ENCODE measurements at places on chromosomes 1 and 21.

GRCh38 chr1:77412069-77412819 lies 130.4 kb downstream of the AK5 start:
- DNase-seq, result peak; percentile 36

GRCh38 chr1:25758466-25759070 lies 41.4 kb upstream of the SELENON start:
- DNase-seq, result no peak

DNA sequence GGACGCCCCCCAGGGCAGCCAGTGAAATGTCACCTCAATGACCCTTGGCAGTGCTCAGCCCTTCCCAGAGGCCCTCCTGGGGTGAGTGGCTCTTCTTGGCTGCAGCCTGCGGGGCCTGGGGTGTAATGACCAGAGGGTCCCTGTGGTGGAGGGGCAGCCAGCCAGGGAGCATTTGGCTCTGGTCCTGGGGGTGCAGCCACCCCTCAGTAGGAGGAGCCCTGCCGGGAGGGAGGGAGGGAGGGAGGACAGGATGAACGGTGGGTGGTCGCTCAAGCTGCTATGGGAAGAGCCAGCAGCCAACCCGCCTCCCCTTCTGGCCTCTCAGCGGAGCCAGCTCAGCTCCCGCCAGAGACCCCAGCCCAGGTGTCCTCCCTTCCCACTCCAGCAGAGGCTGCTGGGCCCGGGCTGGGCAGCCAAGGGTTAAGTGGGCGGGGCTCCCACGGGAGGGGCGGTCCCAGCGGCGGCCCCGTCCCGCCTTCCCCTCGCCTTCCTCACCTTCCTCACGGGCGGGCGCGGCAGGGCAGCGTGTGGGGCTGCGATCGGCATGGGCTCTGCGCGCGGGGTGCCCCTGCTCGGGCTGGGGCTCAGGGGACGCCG lies 9.0 kb upstream of the PLCH2 start:
- no peak for DNase-seq

- no peak for DNase-seq
These were observed 4.2 kb upstream of the LINGO4 start for GRCh38 chr1:151809290-151809984.

DNA sequence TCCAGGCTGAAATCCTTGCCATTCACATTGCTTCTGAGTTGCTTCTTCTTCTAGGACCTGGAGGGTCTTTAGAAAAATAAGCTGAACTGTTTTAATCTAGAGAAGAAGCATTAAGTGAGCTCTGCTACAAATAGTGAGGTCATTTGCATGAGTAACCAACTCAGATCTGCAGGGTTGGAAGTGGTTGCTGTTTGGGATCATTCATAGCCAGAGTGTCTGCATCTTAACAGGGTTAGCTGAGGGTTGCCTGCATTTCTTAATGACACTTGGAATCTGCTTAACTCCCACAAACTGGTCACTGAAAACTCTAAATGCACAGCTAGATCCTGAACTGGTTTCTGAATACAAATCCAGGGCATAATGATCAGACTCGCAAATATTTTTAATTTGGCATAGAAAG lies 9.9 kb downstream of the CNIH3 start:
- DNase-seq, result no peak

DNA sequence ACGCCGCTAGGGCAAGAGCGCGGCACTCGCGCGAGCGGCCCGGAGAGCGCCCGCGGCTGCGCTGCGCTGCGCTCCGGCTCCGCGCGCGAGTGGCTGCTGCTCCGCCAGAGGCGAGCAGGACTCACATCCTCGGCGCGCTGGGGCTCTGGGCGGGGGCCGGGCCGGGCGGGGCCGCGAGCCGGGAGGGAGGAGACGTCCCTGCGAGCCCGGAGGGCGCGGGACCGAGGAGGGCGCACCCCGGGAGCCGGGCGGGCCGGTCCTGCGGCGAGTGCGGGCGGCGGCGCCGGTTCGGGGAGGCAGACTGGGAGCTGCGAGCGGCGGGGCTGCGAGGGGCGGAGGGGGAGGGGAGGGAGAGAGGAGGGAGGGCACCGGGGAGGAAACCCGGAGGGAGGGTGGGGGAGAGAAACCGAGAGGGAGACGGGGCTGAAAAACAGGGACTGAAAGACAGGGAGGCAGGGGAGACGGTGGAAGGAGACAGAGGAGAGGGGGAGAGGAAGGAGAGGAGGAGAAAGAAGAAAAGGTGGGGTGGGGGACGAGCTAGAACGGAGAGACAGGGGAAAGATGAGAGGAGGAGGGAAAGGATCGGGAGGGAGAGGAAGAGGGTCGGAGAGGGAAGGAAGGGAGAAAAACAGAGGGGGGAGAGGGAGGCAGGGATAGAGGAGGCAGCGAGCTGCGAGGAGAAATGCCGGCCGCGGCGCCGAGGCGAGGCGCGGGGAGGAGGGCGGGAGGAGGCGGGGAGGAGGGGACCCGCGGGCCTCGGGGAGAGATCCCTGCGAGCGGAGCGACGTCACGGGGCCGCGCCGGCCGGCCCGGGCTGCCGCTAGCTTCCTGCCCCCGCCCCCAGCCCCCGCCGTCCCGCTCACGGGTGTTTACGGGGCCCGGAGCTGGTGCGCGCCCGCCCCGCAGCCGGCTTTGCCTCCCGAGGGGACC lies at the start of gene CAMK2N1:
Gene CAMK2N1, minus strand, starts transcription at position 684 of the 930 bp plus-strand sequence. CDS start 831 bp downstream, outside the sequence.
- no peak for DNase-seq

GRCh38 chr1:59898927-59899326 lies 27.6 kb downstream of the CYP2J2 start:
- no peak for DNase-seq

- no peak for DNase-seq
These were observed 218.7 kb downstream of the RERE start for GRCh38 chr1:8598783-8599182.

DNA sequence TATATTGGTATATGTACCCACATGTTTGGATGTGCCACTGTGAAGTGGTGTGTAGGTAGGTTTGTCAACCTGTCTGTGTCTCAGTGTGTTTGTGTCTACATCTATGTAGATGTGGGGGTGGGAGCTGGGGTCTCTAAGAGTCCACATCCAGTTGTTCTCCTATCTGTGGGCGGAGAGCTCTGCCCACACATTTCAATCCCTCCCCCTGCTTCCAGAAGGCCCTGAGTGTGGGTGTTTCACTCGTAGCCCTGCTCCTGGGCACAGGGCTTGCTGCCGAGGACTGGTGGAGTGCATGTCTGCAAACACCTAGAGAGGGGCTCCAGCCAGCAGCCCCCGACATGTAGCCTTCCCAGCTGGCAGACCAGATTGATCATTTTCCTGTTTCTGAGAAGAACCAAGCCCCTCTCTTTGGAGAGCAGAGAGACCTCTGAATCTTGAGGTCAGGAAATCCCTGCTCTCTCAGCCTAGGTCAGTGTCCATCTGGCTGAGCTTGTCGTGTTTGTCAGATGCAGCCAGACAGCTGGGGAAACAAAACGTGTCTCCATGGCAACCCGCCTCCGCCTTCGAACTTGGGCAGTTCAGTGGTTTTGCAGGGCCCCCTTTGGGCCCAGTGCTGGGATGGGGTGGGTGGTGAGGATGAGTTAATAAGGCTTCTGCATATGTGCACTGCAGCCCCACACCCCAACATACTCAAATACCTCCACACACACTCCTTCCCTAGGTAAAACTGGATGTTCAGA lies 31.2 kb upstream of the SYNC start:
- no peak for DNase-seq

DNA sequence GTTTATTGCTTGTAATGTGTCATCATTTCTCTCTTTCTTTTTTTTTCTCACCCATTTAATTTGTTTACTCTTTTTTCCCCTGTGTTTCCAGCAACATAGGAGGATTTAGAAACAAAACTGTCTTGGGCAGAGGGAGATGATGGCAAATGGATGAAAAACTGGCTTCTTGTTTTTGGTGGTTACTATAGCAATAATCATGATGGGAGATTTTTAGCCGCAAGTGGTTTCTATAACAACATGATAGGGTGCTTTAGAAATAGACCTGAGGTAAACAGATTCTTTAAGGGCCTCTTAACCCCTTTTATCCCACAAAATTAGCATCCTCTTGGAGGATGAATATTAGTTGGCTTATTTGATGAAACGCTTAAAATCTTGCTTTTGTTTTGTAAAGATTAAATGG lies 51.6 kb downstream of the CRB1 start:
- DNase-seq, result no peak

- DNase-seq, result peak; percentile 83
These were observed 65.4 kb downstream of the PLEKHA6 start for GRCh38 chr1:204294357-204294756.

- peak; percentile 40 for DNase-seq
These were observed 56.1 kb upstream of the CAMK1G start for GRCh38 chr1:209527372-209527771.

DNA sequence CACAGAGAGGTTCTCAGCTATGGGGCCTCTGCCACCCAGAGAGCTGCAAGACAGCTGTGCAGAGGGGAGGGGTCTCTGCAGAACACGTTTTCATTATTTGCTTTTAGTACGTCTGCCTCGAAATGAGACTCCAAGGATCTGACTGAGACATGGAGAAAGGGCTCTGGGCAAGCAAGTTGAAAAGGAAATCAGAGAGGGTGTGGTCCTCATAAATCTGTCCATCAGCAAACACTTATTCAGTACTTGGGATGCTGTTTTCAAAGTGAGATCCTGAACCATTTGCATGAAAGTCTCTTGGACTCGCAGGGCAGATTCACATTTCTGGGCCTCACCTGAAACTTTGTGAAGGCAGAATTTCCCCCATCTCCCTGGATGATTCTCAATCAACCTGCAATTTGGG lies 197.4 kb upstream of the GALNT2 start:
- no peak for DNase-seq

- DNase-seq, result no peak
These were observed 46.1 kb downstream of the RBM11 start for GRCh38 chr21:14262039-14262438.

- no peak for DNase-seq
These were observed 11.6 kb downstream of the IVNS1ABP start for GRCh38 chr1:185305419-185305818.

GRCh38 chr1:10682449-10683309 lies 113.8 kb downstream of the CASZ1 start:
- no peak for DNase-seq

- no peak for DNase-seq
These were observed 1064.9 kb downstream of the NCAM2 start for GRCh38 chr21:22063140-22063539.

GRCh38 chr1:171784784-171785183 lies 3.3 kb downstream of the METTL13 start:
- DNase-seq, result no peak

GRCh38 chr1:208759255-208759654 lies 515.1 kb upstream of the PLXNA2 start:
- no peak for DNase-seq

GRCh38 chr21:41961282-41961701 lies 7.5 kb upstream of the C2CD2 start:
- peak; percentile 50 for DNase-seq

GRCh38 chr21:41630249-41630648 lies 122.3 kb upstream of the TMPRSS2 start:
- peak; percentile 98 for DNase-seq

- DNase-seq, result peak; percentile 80
These were observed 107.6 kb downstream of the CCDC185 start for GRCh38 chr1:223500560-223501425.

GRCh38 chr1:7912743-7913557 lies 27.7 kb downstream of the TNFRSF9 start:
- no peak for DNase-seq

DNA sequence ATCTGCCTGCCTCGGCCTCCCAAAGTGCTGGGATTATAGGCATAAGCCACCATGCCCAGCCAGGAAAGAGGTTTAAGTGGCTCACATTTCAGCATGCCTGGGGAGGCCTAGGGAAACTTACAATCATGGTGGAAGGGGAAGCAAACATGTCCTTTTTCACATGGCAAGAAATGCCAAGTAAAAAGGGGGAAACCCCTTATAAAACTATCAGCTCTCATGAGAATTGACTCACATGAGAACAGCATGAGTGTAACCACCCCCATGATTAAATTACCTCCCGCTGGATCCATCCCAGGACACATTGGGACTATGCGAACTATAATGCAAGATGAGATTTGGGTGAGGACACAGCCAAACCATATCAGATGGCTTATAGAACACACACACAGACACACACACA lies 8.8 kb upstream of the KLHL12 start:
- no peak for DNase-seq

GRCh38 chr1:22471078-22471477 lies 19.4 kb downstream of the ZBTB40 start:
- DNase-seq, result no peak

DNA sequence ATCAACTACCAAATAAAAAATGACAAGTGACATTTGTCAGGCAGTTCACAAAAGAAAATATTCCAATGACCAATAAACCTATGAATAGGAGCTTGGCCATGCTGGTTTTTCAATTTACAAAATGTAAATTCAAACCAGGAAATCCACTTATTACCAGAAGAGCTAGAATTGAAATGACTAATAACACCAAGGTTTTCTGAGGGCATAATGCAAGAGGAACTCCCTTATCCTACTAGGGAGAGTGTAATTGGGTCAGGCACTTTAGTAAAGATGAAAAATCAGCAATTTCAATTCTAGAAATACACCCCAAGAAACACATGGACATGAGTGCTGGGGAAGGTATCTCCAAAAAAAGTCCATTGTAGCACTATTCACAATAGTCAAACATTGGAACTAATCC lies 16.7 kb upstream of the TIAM1 start:
- no peak for DNase-seq

Measured in HS-5 (cell line).